GM04504 (cell line): ENCODE measurements at places on chromosomes 11 and 22.
A peak's percentile ranks its signal among the peaks of the same experiment; 100 is the strongest.

GRCh38 chr11:93221539-93221938 lies 23.7 kb upstream of the SLC36A4 start:
- no peak for DNase-seq

- no peak for DNase-seq
Measured at GRCh38 chr11:65613091-65613928, 711 bp downstream of the MAP3K11 start.

DNA sequence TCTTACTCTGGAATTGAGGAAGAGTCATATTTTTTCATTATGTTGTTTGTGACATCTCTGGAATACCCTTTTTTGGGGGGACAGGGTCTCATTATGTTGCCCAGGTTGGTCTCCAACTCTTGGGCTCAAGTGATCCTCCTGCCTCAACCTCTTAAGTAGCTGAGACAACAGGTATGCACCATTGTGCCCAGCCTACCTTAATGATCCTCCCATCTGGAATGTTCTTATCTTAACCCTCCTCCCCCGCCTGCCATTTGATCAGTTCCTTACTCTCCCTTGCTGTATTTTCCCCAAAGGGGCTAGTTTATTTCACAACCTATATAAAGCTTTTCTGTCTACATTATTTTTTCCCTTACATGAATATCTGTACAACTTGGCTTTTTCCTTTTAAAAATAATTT lies 594.7 kb downstream of the METTL15 start:
- DNase-seq: no peak

DNA sequence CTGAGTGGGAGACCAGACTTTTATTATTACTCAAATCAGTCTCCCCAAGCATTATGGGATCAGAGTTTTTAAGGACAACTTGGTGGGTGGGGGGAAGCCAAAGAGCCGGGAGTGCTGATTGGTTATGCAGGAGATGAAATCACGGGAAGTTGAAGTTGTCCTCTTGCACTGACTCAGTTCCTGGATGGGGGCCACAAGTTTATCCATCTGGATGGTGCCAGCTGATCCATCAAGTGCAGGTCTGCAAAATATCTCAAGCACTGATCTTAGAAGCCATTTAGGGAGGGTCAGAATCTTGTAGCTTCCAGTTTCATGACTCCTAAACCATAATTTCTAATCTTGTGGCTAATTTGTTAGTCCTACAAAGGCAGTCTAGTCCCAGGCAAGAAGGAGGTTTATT lies 53.5 kb upstream of the LMO1 start:
- no peak for DNase-seq

DNA sequence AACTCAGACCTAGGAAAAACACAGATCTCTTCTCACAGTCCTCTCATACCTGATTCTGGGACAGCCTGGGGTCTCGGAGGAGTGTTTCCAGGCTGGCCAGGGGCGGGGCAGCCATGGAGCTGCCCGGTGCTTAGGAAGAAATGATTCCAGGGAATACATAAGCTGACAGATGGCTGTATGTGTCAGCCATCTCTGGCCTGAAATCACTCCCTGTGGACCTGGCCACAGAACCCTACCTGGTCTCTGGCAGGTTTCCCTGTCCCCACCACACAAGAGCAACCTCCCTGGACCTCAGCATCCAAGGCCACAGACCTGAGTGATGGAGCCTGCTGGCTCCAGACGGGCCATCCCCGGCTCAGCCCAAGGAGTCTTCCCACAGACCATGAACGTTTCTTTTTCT lies 10.0 kb downstream of the GGA1 start:
- DNase-seq: no peak

- no peak for DNase-seq
Measured at GRCh38 chr22:39917197-39917643, 16.3 kb downstream of the GRAP2 start.

GRCh38 chr22:39254789-39255298 lies 10.1 kb upstream of the PDGFB start:
- DNase-seq: no peak

DNA sequence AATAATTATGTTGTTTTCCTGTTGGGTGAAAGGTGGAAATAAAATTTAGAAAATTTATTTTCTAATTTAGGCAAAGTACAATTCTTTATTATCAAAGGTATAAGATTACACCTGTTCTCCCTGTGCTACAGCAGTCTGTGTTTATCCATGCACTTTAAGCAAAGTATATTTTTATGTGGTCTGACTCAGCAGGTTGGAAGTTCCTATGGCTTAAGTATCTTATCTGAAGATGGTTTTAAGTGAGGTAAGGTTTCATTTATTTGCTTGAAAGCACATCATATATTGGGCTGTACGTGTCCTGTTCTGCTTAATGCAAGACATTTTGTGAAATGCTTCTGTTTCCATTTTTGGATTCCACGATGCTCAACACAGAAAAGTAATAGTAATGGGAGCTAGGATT lies 14.6 kb downstream of the PPME1 start:
- DNase-seq: no peak

DNA sequence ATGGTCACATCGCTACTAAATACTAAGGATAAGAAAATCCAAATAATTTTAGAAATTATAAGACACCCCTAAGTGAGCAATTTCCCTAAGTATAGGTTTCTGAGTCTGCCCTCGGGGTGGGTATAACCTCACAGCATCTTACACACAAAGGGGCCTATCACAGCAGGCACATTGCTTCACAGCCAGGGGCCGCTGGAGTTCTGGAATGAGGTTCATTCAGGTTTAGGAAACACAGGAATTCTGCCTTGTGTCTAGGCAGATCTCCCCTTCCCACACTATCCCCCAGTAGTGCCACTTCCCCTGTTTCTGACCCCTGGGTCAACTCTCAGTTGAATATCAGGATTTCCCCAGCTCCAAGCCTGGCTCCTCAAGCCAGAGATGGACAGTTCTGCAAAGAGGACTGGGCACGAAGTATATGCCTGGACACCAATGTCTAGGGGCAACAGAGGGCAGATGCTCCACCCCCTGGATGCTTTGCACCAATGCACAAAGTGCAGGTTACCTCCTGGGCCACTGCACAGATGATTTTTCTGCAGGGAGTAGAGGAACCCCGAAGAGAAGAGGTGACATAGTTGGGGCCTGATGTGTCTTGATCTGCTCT lies 11.4 kb downstream of the TUBA8 start:
- no peak for DNase-seq

GRCh38 chr11:47485107-47485506 lies 36.2 kb upstream of the RAPSN start:
- no peak for DNase-seq

GRCh38 chr22:47678636-47679287 lies 916.3 kb downstream of the TBC1D22A start:
- no peak for DNase-seq

DNA sequence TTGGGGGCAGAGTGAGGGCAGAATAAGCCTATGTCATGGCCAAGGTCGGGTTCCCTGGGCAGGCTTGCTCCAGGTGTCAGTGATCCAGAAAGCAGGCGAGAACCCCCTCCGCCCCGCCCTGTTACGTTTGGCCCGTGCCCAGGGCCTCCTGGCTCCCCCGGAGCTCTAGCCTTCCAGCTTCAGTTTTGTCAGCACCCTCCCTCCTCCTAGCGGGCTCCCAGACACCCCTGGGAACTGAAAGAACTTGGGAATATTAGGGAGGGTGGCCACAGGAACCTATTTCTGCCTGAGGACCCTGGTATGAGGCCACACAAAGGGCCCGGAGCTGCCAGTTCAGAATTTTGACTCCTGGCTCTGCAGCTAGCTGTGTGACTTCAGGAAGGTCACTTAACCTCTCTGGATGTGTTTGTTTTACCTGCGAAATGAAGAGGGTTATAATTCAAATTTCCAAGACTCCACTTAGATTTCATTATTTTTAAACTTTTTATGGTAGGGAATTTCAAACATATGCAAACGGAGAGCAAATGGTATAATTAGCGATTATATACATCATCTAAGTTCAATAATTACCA lies 1.2 kb downstream of the TUBA8 start:
- DNase-seq: no peak

DNA sequence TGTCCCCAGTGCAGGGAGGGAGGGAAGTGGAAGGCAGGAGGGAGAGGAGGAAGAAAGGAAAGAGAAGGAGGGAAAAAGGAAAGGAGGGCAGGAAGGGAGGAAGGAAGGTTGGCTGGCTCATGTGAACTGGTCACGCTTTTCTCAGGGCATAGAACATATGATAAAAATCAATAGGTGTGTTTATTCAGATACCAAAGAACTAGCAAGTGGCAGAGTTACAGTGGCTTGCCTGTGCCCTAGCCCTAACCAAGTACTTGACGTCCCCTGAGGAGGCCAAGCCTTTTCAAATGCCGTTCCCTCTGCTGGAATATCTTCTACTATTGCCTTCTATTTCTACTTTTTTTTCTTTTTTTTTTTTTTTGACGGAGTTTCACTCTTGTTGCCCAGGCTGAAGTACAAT lies 33.5 kb downstream of the CHRDL2 start:
- no peak for DNase-seq

GRCh38 chr11:119432484-119433357 lies 9.7 kb upstream of the THY1 start:
- DNase-seq: peak; percentile 83

DNA sequence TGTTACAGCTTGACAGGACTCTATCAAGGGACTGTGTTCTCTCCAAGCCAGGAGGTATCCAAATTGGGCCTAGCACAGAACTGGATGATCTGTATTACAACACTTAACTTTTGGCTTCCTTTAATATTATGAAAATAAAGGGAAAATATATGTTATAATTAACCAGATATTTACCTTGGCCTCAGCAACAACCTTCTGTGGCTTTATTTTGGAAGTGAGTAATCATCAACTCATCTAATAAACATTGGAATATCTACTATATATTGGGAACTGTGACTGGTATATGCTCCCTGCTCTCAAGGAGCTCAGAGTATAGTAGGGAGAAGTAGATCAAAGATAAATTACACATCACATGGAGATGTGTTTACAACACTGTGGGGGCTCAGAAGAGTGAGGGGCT lies 352.2 kb downstream of the METTL15 start:
- no peak for DNase-seq

- DNase-seq: no peak
Measured at GRCh38 chr11:60924110-60924905, at the start of gene TMEM132A. TMEM132A (plus strand) TSS chr11:60924460; CDS start chr11:60924634, 174 bp downstream.

DNA sequence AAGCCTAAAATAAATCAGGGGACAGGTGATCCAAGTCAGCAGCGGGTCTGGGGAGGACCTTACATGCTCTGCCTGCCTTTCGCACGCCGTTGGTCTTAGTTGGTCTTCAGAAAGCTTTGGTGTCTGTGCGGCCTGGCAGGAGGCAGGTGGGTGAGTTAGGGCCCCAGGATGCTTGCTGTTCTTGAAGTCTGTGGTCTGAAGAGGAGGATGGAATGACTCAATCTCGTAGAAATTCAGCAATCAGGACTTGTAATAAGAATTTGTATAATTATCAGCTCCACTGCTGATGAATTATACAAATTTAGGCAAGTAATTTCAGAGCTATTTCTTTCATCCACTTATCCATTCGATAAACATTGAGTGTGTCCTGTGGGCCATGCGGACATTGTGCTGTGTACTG lies 138.5 kb downstream of the FEZ1 start:
- DNase-seq: no peak

DNA sequence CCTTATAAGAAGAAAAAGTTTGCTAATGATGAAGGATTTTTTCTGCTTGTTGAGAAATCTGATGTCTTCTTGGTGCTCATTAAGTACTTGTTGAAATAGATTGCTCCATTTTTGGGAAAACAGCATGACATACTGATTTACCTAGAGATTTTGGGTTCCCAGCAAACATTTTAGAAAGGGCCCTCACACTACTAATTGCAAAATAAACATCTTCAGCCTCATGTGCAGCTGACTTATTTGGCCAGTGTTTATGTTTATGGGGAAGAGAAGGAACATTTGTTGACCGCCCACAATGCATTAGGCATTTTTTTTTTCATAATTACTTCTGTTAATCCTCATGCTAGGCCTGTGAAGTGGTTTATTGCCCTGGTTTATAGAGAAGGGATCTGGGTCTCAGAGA lies 40.1 kb downstream of the LDLRAD3 start:
- no peak for DNase-seq

DNA sequence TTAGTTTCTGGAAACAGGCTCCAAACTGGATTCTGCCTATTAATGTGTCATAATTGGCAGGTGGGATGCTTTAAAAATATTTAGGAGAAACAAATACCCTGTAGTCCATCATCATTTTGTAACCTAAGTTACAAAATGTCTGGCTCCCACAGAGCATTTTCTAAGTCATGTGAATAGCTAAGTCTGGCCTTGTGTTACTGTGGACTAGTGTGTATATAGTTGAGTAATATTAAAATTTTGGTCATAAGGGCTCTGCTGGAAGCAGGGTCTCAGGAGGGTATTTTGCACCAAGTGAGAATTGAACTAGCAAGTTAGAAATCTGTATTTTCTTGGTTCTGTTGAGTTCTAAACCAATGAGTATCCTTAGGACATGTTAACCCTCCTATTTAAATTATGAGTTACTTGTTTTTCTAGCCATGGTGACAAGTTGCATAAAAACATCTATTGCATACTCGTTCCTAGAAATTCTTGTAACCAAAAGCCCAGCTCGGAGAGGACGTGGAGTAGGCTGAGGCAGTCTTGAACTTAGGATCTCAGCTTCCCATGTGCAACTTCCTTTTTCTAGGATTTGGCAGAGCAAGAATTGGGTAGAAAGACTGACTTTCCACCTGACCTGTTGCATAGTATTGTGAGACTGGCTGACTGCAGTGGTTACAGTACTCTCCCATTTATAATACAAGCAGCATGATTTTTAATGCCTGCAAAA lies 5.4 kb downstream of the PTPMT1 start:
- no peak for DNase-seq

DNA sequence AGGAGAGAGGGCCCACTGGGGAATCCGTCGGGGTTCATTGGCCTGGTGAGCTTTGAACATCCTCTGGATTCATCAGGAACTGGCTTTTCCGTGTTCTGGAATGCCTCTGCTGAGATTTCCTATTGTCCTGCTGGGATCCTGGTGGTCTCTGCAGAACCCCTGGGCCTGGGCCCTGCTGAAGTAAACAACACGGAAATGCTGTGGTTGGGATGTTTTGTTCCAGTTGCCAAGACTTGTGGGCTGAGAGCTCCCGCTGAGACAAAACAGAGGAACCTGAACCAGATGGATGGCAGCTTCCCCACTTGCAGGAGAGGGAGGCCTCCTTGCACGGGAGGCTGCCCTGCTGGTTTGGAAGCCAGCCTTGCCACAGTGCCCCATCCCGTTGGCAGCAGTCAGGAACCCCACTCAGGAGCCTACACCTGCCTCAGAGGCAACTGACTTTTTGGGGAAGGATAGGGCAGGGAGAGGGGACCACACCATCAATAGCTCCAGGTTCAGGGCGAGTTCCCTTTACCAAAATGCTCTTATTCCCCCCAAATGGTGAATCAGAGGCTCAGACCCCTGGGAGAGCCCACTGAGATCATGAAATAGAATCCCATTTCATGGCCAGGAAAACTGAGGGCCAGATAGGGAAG lies 60.7 kb downstream of the LRRC32 start:
- no peak for DNase-seq

- no peak for DNase-seq
Measured at GRCh38 chr11:1013631-1013935, 22.9 kb downstream of the MUC6 start.

DNA sequence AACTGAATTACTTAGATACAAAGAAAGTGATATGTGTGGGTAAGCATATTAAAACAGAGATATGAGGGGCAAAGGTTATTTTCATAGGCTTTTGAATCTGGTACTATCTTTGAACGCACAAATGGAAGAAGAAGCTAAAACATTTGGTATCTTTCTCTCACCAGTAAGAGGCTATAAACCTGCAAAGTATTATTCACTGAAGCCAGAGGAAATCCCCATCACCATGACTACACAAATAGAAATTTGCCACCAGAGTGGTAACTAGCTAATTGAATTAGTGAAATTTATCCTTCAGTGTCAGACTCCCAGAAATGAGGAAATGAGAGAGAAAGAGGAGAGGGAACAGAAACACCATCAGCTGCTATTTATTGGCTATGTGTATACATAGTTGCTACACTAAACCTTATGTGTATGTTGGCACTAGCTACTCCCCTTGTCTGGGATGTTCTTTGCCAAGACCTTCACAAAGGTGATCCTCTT lies 503.4 kb downstream of the DLG2 start:
- DNase-seq: no peak
